Activated T-cell treated with anti-CD3 and anti-CD28 coated beads, Interleukin-2, amount 50 U/mL, for 72 hours (primary cell): ENCODE measurements at places on chromosomes 12 and 14.

GRCh38 chr14:77116172-77116817 is 18.2 kb downstream of the CIPC start:
- DNase-seq = no peak

GRCh38 chr14:54633076-54633475 is 66.1 kb downstream of the SAMD4A start:
- DNase-seq = no peak

GRCh38 chr12:90163975-90164374 is 455.3 kb upstream of the ATP2B1 start:
- DNase-seq = no peak

- peak; percentile 64 for DNase-seq
Measured at GRCh38 chr12:1796515-1797010, 23.8 kb upstream of the LRTM2 start.

- no peak for DNase-seq
Measured at GRCh38 chr14:22296722-22297121, 292.3 kb downstream of the DAD1 start.

GRCh38 chr12:9813821-9814798 is 13.2 kb upstream of the KLRF1 start:
- DNase-seq = peak; percentile 91

GRCh38 chr12:107485731-107486130 is 199.9 kb upstream of the PWP1 start:
- DNase-seq = no peak

GRCh38 chr12:78118036-78118435 is 287.3 kb downstream of the NAV3 start:
- no peak for DNase-seq

- DNase-seq = no peak
Measured at GRCh38 chr12:32115404-32116104, 8.9 kb downstream of the BICD1 start.

DNA sequence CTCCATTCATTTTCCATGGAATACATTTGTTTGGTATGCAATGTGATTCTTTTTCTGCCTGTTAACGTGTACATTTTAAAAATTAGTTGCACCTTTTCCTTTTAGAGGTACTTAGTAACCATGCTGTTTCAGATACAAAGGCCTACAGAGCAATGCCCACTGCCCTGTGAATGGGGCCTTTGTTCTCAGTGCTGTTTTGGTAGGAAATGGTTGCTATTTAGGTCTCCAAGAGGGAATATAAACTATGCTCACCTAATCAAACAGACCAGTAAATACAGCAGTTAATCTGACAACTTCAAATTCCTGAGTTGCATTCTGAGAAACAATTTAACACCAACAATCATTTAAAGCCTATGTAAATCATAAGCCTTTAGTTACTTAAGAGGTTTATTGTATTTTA is 188.7 kb downstream of the BCAT1 start:
- no peak for DNase-seq

GRCh38 chr12:30696103-30696408 is 387 bp upstream of the IPO8 start:
- DNase-seq = no peak

GRCh38 chr14:79483477-79484388 is 727.6 kb downstream of the DIO2 start:
- no peak for DNase-seq

DNA sequence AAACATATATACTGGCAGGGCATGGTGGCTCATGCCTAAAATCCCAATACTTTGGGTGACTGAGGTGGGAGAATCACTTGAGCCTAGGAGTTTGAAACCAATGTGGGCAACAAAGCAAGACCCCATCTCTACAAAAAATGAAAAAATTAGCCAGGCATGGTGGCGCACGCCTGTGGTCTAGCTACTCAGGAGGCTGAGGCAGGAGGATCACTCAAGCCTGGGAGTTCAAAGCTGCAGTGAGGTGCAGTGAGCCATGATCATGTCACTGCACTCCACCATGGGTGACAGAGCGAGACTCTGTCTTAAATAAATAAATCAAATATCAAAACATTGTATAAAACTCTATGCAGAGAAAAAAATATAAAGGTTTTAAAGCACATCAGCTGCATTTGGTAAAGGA is 5.2 kb downstream of the FMNL3 start:
- DNase-seq = no peak

- no peak for DNase-seq
Measured at GRCh38 chr14:42710071-42710470, 1103.4 kb downstream of the LRFN5 start.

DNA sequence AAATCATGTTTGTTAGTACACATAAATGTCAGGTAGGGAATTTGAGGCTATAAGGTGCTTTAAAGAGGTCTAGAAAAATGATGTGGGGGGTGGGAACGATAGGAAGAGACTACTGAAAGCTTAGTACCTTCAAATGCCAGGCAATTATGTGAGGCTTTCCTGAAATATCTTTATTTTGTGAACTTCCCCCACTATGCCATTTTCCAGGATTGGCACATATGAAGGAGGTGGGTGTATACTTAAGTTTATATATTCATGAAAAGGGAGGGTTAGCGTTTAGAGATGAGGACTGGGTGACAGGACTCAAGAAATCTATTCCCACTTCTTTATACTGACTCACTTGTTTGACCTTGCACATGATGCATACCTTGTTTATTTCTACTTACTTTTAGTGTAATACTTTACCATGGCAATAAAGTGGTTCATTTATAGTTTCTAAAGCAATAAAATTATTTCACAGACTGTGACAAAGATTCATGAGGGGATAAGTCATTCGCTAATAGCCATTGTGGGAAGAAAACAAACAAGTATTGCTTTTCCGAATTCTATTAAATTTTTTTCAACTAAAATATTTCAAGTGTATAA is 77.1 kb downstream of the PLEKHA5 start:
- DNase-seq = no peak

DNA sequence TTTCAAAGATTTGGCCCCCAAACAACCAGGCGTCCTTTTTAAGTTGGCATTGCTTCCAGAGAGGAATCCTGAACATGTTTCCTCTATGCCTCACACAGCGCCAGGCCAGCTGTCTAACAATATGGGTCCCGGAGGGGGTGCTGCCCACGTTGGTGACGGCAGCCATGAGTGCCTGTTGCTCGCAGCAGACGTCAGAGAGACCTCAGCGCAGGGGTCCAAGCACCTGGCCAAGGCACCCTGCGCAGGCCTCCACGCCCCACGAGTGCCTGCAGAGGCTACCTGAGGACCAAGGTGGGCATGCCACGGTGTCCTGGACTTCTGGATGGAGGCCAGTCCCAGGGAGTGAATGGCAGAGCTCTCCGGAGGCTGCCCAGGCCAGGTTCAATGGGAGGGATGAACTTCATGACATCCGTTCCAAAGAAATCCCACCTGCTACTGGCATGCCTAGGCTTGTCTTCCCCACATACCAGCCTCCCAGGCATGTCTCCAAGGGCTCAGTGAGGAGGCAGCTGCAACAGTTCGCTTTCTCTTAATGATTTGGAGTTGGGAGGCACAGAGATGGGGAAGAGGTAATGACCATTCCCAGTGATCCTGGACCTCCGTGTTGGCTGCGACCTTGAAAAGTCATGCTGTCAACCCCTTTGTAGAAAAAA is 11.6 kb upstream of the FOXN3 start:
- DNase-seq = no peak

GRCh38 chr14:70871001-70871400 is 36.3 kb upstream of the PCNX1 start:
- no peak for DNase-seq

DNA sequence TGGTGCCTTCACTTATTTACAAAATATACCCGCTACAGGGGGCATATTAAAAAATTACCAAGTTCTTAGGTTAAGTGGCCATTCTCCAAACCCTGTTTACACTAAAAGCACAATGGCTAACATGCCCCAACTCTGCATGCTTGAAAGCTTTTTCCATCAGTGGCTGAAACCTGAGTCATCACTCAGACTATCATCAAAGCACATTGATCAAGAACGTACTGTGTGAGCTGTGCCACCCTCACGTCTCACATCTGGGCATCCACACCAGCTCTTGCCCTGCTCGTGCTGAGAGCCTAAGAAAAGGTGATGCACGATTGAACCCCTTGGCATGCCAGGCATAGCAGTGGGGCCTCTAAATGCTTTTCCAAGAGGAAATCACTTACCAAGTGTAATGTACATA is 13.2 kb downstream of the AQP6 start:
- no peak for DNase-seq

- no peak for DNase-seq
Measured at GRCh38 chr12:41407232-41407799, 219.2 kb downstream of the PDZRN4 start.

- no peak for DNase-seq
Measured at GRCh38 chr12:115222220-115222619, 538.2 kb upstream of the TBX3 start.

GRCh38 chr14:100828031-100828769 is 2.3 kb downstream of the MEG3 start:
- no peak for DNase-seq

GRCh38 chr12:111221062-111222026 is 147.6 kb downstream of the PHETA1 start:
- DNase-seq = no peak

GRCh38 chr12:122435186-122435585 is 12.7 kb upstream of the CLIP1 start:
- no peak for DNase-seq

- DNase-seq = no peak
Measured at GRCh38 chr12:51326698-51327439, 2.9 kb upstream of the BIN2 start.

DNA sequence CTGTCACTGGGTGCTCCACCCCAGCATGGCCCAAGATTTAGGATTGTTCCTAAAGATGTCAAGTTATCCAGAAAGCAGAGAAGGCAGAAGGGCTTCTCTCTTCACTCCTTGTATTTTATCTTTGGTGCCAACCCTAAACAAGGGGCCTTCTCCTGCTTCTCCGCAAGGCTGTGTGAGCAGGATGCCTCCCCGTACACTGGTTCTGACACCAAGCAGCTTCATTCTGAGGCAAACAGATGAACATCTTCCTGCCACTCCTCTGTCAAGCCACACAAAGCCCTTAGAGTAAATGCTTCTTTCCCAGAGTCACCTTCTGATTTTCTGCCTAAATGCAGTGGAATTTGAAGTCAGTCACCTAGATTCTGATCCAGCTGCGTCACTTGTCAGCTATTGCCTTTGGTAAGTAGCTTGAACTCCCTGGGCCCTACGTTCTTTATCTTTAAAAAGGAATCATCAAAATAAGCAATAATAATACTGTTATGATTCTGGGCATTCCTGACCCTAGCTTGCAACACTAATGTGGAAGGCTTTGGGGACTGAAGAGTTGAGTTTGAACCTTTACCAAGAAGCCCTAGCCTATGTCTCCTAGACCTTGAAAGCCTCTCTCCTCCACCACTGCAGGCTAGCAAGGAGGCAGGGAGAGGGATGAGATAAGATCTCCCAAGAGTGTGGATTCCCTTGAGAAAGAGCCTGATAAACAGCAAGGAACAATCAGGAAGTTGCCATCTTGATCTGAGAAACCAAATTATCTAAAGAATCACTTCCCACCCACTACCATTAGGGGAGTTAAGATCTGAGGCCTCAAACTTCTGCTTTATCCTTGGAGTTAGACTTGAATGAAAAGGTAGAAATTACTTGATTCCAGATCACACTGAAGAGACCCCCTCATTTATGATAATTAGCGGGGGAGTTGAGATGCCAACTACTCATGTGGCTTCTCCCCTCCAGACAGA is 5.7 kb downstream of the KRT73 start:
- DNase-seq = no peak

- DNase-seq = no peak
Measured at GRCh38 chr14:97270308-97270707, 473.1 kb downstream of the VRK1 start.

DNA sequence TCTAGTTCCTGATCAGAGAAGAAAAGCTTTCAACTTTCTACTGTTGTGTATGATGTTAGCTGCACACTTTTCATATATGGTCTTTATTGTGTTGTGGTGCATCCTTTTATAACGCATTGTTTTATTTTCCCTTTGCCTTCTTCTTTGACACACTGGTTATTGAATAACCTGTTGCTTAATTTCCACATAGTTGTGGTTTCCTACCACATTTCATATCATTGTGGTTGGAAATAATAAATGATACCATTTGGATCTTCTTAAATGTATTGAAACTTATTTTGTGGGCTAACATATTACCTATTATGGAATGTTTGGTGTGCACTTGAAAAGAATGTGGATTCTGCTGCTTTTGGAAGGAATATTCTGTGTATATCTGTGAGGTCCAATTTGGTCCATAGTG is 64.9 kb downstream of the GPHN start:
- no peak for DNase-seq

GRCh38 chr12:78395961-78396360 is 468.6 kb upstream of the SYT1 start:
- no peak for DNase-seq

DNA sequence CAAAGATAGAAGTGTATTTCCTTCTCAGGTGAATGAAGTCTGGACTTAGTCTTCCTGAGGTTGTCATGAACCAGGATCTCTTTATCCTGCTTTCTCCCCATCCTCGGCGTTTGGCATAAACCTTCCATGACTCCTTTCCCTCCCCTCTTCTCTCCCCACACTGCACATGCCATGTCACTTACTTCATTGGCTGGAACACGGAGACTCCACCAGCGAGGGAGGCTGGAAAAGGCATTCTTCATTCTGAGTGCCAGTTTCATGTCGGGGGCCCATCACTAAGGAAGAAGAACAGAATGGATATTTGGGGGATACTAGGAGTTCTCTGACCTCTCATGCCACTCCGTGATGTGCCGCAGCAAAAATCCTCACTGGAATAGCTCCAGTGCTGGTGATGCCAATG is 105.6 kb downstream of the VCPKMT start:
- no peak for DNase-seq

DNA sequence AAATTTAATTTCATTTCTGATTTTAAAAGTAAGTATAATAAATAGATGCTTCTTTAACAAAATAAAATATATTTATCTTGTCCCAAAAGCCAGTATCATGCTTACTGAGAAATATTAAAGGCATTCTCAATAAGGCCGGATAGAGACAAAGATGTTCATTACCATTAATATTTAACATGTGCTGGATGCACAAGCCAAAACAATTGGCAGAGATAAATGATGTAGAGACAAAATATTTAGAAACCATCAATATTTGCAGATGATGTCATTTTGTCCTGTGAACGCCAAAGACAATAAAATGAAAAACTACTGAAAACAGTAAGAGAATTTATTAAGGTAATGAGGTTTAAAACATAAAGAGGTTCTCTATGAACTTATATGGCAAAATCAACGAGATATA is 313.5 kb downstream of the ITPR2 start:
- DNase-seq = no peak

- no peak for DNase-seq
Measured at GRCh38 chr12:130632642-130633041, 83.5 kb downstream of the RIMBP2 start.

DNA sequence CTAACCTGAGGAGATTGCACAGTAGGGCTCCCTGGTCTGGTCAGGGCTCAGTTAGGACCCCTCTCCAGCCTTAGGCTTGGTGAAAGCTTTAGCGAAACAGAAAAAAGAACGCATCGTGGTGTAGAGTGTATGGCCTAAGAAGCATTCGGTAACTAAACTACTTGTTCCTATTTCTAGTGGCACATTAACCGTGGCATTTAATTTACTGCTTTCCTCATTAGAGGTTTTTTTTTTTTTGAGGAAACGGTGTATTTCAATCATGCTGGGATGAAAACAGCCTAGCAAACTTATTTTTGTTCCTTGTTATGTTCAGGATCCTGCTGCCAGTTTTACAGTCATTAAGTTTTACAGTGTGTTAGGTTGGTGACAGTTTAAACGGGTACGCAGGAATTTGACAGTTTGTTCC is 518 bp upstream of the OSBPL8 start:
- no peak for DNase-seq

GRCh38 chr14:65986041-65986440 is 500.1 kb upstream of the CCDC196 start:
- DNase-seq = no peak
